ENCODE measurements at places on chromosomes 5 and 9.

DNA sequence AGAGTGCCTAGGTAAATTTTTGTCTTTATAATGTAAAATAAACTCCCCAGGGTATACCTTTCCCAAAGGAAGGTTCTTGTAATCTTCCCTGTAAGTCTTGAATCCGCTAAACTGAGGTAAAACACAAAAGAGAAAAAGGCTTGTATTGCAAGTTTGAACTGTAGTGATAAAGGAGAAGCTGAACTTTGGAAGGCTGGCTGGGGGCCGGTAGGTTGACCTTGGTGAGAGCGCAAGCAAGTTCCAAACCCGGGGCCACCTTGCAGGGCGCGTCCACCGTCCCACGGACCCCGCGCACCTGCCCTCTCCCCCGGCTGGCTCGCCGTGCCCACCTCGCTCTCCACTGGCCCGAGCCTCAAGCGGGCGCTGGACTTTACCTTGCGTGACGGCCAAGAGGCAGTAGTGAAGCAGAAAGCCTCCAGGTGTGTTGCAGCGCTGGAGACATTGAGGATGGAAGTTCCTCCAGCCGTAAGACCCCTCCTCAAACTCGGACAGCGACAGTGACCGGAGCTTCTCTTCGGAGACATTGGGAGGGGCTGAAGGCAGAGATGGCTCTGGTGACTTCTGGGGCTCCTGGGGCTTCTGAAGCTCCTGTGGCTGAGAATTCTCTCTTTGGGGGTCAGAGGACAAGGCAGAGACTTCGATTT is 428 bp downstream of the SLCO4C1 start:
- DNase-seq: peak; percentile 12

GRCh38 chr5:81180780-81181460 is 52.2 kb upstream of the CKMT2 start:
- DNase-seq: no peak

DNA sequence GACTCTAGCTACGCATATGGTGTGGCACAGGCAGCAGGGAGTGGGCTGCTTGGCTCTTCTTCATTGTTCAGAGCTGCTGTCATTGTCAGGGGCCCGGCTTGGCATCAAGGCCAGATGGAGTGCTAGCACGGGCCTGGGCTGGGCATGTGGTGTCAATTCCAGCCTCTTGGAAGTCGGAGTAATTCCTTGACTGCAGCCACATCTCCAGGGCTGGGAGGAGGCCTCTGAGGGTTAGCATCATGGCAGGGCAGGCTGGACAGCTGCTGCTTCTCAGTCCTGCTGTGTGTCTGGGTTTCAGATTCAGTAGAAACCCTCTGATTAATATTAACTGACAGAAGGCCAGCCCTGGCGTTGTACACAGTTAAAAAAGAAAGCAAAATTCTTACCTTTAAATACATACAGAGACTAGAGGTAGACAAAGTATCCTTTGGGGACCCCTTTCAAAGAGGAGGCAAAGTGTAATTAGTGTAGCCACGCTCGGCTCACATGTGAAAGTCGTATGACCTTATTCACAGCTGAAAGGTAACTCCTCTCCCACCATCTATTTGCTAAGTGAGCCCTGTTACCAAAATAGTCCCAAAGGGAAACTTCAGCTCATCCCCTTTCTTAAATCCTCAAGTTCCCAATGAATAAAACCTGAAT is 126.4 kb downstream of the DOCK2 start:
- no peak for DNase-seq

DNA sequence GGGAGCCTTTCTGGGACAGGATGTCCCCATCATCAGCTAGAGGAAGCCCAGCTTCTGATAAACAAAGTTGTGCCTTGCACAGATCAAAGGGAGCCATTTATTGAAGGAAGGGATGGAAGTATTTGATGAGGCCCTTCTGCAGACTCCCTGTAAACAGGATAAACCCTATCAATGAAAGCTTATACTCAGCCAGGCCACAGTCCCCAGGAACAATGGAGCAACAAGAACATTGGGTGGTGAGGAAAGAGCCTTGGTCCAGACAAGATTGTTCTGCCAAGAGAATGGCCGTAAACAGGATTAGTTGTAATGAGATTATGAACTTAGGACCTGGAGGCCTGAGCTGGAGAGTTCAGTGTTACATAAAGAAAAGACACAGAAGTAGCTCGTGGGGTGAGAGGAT is 40.5 kb upstream of the LIFR start:
- DNase-seq: no peak

DNA sequence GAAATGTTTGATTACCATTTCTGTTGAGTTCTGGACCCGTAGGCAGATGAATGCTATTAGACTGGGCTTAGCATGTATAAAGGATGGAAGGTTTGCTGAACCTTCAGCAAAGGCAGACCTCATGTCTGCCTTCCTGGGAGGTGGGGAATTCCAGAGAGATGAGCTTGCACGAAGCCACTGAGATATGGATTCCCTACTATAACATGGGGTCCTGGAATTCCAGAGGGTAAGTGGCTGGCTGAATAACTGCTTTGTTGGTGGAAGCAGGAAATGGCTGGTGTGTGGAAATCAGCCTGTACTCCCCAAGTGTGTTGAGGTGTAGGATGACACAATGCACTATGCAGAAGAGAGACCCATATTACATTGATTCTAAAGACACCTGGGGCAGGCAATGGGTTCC is 526.4 kb downstream of the CTNND2 start:
- no peak for DNase-seq

DNA sequence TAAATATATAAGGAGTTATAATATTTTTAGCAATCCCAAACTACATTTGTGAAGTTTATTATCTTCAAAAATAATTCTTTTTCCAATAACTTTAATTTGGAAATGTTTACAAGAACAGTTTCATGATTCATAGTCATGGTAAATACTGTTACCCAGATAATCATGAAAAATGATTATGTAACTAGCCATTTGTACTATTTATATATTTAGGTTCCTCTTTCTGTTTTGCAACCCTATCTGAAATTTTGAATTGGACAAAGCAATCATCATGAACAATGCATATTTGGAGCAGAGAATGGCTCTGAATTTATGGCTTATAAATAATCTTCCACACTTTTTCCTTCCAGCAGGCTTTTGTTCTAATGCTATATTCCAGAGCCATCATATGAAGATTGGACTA is 499.7 kb downstream of the SLCO4C1 start:
- no peak for DNase-seq

DNA sequence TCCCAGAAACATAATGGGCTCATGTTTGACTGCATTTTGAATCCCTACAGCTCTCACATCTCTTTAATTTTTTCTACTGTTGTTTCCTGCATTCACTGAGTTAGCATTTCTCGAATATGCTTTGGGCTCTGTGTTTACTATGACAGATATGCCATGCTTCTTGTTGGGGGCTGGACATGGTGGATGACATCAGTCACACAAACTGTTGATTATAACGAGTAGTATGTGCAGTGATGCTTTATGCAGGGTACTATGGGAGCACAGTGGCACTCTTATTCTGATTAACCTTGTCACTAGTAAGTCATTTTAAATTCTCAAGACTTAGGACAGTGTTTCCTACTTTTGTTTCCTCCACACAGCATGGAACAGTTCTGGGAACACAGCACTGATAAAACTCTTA is 295.4 kb upstream of the ZNF608 start:
- DNase-seq: no peak

- DNase-seq: no peak
Observed at GRCh38 chr5:178396796-178397720, 164.5 kb upstream of the PHYKPL start.

DNA sequence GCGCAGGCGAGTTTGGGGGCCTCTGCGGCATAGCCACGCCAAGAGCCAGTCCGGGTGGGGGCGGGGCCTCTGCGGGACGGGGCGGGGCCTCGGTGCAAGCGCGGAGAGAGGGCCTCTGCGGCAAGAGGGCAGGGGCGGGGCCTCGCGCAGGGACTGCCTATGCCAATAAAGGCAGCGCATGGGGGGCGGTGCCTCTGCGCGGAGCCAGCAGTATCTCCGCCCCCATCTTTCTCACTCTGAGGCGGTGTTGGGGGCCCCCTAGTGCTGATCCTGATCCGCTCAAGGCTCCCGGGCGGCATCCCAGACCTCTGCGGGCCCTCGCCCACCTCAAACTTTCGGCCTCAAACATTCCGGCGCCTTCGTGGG is 9.2 kb upstream of the GPRIN1 start:
- peak; percentile 77 for DNase-seq

DNA sequence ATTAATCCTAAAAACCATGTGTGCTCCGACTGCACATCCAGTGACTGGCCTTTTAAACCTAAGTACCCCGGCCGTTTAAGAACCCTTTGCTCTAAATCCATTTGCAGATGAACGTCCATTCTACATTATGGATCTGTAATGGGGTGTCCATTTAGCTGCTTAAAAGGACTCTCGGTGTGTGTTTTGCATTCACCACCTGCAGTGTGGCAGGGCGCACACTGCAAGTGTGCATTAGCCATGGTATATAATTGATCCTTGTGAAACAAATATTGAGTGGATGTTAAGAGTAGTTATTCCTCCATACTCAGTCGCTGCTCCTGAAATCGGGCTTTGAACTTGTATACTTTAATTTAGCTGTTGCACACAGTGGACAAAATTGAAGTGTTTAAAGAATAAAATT is 190.1 kb upstream of the WWC1 start:
- DNase-seq: no peak

DNA sequence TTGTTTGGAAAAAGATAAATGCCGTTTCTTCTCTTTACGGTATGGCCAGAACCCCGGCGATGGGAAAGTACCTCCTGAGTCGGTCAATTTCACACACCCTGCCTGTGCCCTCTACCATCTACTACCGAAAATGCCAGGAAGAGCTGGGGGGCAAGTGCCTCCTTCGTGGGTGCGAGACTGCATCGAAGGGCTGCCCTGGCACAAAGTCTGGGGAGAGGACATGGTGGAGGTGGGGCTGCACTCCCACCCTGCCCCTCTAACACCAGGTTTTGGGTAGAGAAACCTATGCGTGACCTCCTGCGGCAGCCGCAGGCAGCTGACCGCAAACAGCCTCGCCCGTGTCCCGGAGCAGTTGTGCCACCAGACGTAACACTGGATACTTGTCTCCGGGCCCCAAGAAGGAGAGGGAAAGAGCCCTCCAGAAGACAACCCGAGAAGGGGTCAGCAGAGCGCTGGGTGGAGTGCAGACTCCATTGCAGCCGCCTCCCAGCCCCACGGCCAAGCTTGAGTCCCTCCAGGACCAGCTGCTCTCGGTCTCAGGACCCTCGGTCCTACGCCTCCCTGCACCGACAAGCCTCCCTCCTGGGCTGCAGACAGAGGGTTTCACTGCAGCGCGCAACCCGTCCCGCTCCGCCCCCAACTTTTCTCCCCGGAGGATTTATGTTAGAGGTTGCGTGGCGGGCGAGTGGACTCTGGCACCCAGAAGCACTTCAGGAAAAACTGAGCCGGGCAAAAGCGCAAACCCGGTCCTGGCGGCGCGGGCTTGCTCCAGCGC is 823 bp upstream of the PRDM6 start:
- DNase-seq: no peak

GRCh38 chr9:447230-448025 is 232.8 kb downstream of the DOCK8 start:
- peak; percentile 49 for DNase-seq

DNA sequence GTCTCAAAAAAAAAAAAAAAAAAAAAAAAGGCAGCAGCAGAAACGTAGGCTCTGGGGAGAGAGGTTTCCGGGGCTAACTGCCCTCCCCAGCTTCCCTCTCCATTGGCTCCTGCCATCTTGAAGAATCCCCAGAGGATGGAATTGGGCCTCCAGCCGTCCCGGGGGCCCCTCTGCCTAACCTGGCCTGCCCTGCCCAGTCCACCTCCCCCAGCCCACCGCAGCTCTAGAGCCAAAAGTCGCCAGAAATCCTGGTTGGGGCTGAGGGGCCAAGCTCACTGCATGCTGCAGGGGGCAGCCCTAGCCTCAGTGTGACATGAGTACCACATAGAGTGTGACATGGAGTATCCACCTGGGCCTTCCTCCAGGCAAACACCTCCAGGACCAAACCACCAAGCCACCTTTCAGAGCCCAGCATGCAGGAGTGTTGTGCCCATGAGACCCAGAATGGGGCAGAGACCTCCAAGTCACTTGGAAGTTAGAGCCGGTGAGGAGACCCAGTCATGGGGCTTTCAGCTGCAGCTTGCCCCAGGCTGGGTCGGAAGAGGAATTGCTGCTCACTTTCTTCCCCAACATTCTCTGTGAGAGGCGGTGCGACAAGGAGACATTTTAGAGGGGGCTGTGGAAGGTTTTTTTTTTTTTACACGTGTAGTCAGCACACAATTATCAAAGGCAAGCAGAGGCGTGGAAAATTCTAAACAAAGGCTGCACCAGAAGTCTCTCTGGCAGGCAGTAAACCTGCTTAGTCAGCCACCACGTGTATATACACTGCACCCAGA is 17.6 kb downstream of the CD74 start:
- DNase-seq: no peak

DNA sequence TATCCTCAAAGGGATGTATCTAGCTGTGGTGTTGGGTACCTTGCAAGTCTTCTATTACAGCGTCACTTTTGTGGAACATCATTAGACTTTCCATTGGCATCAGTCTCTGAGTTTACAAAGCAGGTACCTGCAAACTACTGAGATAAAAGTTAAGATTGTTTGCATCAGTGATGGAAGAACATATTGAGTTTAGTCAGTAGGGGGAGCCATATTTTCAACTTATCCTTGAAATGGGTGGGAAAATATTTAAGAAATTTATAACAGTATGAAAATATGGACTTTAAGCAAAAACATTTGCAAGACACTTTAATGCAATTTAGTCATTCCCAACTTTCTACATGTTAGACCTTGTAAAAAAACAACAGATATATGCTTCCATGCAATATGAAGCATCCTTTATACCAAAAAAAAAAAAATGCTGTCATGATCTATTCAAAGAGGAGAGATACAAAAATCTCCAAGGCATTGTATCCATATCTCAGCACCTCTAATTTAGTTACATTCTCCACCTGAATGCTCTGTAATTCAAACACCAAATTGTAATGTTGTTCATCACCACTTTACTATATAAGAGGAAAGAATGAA is 98.6 kb upstream of the ADAMTS19 start:
- no peak for DNase-seq

GRCh38 chr5:122420091-122420490 is 108.1 kb downstream of the SNCAIP start:
- DNase-seq: no peak

- DNase-seq: no peak
Observed at GRCh38 chr5:168947212-168947868, 353.6 kb downstream of the SLIT3 start.

DNA sequence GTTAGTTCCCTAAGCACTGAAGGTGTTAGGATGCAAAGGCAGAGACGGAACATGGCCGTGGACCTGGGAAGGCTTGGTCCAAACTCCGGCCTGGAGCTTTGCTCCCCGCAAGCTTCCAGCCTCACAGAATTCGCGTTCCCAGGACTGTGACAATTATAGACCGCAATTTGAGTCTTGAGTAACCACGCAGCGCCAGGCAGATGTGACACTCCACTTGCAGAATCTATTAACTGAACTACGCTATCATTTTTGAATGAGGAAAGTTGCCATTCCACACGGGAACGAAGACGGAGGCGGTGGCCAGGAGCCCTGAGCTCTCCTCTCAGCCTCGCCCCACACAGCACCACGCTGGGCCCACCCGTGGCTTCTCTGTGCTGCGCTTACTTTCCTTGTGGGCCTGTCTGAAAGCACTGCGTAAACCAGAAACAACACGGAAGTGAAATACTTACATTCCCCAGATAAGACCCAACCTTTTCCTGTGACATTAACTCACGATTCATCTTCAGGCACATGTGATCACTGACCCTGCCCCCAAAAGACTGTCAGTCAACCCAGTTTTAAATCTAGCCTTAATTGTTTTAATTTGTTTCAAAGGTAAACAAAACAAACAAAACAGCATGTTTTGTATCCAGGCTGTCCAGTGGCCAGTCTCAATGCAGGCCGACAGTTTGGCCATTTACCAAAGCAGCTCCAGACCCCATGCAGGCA is 16.1 kb upstream of the COL5A1 start:
- DNase-seq: no peak
